ENCODE measurements at places on chromosomes 1 and 21. TPM values are rescaled to one million over a fixed set of nuclear protein-coding genes. Genes with fewer than 3 reads are reported as not detected.
A peak's percentile ranks its signal among the peaks of the same experiment; 100 is the strongest.

GRCh38 chr1:156146769-156147405 is 6.5 kb upstream of the SEMA4A start:
- H3K4me3 ChIP-seq, result no peak overlapping the region
- peaks cover 15% of the 10 kb centered on the region for H3K4me1 ChIP-seq
- no peak overlapping the region for H3K27ac ChIP-seq
- DNase-seq, result no peak
- no peaks in the 10 kb centered on the region for H3K36me3 ChIP-seq

DNA sequence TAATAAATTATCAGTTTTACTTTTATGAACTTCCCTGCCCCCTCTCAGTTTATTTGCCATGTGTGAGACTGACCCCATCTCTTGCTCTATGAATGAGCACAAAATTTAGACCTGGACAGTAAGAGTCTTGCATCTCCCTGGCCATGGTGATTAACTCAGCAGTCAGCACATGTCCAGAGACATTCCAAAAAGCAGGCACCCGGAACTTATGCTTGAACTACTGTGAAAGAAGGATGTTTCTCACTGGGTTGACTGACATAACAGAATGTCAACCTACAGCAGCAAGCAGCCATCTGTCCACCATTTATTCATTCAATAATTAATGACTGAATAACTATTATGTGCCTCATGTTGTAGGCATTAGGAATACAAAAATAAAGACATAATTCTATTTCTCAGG is 11.3 kb upstream of the SEC16B start:
- no peak for DNase-seq
- no peaks in the 10 kb centered on the region for H3K36me3 ChIP-seq
- no peaks in the 10 kb centered on the region for H3K4me1 ChIP-seq
- no peak overlapping the region for H3K4me3 ChIP-seq
- no peaks in the 10 kb centered on the region for H3K27me3 ChIP-seq

DNA sequence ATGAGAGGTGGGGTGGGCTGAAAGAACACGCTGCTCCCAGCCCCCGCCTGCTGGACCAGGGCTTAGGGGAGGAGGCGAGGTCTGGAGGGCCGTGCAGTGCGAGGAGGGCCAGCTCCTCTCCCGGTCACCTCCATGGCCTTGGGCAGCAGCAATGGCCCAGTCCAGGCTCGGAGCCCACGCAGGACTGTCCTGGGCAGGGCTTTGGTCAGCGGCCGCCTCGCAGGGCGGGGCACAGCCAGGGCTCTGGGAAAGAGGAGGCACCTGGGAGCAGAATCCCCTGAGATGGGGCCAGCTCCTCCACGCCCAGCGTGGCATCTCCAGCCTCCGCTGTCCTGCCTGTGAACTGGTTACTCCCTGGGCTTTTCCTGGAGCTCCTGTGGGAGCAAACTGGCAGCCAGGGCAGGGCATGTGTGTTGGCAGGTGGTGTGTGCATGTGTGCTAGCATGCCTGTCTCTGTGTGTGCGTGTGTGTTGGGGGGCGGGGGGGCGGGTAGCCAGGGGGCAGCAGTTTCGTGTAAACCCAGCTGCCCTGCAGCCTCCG is 27.4 kb downstream of the ARHGEF16 start:
- no peaks in the 10 kb centered on the region for H3K36me3 ChIP-seq
- no peak for DNase-seq
- H3K27me3 ChIP-seq, result no peaks in the 10 kb centered on the region
- no peaks in the 10 kb centered on the region for H3K4me1 ChIP-seq
- no peak overlapping the region for H3K4me3 ChIP-seq

DNA sequence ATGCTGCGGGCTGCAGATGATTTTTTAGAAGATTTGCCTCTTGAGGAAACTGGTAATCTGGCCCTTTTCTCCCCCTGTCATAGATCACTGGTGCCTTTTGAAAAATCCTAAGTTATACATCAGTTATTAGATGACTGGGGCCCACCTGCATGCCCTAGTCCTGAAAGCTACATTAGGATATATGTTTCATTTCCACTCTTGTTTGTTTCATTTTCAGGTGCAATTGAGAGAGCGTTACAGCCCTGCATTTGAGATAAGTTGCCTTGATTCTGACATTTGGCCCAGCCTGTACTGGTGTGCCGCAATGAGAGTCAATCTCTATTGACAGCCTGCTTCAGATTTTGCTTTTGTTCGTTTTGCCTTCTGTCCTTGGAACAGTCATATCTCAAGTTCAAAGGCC is 8.1 kb upstream of the IFI44 start:
- no peaks in the 10 kb centered on the region for H3K36me3 ChIP-seq
- no peak for DNase-seq
- H3K4me1 ChIP-seq, result no peaks in the 10 kb centered on the region

GRCh38 chr1:44707959-44708831 is 22.8 kb downstream of the RNU5D-1 start:
- H3K36me3 ChIP-seq, result no peaks in the 10 kb centered on the region
- no peaks in the 10 kb centered on the region for H3K4me1 ChIP-seq
- DNase-seq, result no peak
- no peak overlapping the region for H3K27ac ChIP-seq

DNA sequence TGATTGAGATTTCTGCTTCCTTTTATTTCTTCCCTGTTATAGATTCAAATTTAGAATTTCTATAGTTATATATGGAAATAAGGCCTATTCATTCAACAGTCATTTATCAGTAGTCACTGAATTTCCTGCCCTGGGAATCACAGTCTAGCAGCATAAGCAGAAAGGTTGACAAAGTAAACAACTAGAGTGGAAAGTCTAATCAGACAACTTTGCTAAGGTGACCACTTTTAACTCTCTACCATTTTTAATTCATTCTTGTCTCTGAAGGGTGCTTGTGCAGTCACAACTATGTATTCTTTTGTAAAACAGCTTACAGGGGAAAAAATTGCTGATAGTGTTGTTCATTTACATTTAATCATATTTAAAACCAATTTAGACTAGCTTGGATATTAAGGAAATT is 66.1 kb upstream of the PLA2G4A start:
- H3K36me3 ChIP-seq, result no peaks in the 10 kb centered on the region
- H3K4me3 ChIP-seq, result no peak overlapping the region
- H3K27me3 ChIP-seq, result no peaks in the 10 kb centered on the region
- H3K27ac ChIP-seq, result no peak overlapping the region
- DNase-seq, result no peak

DNA sequence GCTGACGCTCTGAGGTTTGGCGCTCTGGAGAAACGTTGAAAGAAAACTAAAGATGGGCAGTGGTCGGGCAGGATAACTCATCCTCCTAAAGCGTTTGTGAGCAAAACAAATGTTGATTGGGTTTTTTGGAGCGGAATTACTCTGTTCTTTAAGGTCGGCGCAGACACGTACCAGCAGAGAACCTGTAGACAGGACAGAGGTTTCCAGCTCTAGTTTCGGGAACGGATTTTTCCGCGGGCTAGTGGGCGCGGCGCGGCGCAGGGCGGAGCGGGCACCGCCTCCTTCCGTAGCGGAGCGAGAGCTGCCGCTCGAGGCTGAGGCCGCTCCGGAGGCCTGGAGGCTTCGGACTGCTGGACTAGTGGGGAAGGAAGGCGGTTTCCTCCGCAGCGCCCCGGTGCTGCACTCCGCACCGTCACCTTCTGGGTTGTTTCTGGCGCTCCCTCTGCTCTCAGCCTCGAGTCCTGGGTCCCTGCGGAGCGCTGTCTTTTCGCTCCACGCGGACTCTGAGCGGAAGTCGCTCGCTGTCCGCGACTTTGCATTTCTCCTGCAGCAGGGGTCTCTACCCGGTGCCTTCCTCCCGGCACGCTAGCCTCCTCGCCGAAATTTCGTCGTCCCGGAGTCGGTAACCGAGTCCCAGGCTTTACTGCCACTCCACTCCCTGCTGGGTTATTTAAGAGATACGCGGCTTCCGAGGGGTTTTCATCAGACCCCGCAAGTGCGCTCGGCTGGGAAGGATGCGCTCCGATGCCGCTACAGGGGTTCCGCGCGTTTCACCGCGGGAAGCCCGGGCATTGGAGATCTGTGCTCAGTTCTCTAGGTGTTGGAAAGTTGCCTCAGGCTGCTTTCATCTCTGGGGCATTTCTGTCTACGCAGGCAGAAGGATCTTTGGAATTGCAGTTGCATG is 7.0 kb downstream of the FOXD2 start:
- H3K27me3 ChIP-seq, result no peaks in the 10 kb centered on the region
- H3K27ac ChIP-seq, result no peak overlapping the region
- DNase-seq, result no peak
- H3K4me3 ChIP-seq, result peak overlapping the region; percentile 46

DNA sequence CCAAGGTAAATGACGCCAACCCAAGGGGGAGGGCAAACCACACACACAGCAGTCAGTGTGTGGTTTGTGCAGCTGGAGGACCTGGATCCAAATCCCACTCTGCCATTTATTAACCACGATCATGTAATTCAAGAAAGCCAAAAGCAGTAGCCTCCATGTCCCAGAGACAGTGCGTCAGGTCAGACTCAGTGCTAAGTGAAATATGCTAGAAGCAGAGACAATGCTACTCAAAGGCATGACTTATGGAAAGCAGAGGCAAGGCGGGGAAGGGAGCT is 13.6 kb downstream of the TTC39A start:
- H3K4me1 ChIP-seq, result peaks cover 2% of the 10 kb centered on the region
- no peak for DNase-seq
- no peak overlapping the region for H3K4me3 ChIP-seq
- H3K36me3 ChIP-seq, result no peaks in the 10 kb centered on the region
- no peaks in the 10 kb centered on the region for H3K27me3 ChIP-seq
- H3K27ac ChIP-seq, result no peak overlapping the region

RNU1-1 gene
- under 0.01 TPM for total RNA-seq

PPIAL4G gene
- total RNA-seq, result not detected
